ENCODE measurements at places on chromosomes 6 and 20. TPM values are rescaled to one million over a fixed set of nuclear protein-coding genes. Genes with fewer than 3 reads are reported as not detected.

Gene C6orf141
- not detected for total RNA-seq

DNA sequence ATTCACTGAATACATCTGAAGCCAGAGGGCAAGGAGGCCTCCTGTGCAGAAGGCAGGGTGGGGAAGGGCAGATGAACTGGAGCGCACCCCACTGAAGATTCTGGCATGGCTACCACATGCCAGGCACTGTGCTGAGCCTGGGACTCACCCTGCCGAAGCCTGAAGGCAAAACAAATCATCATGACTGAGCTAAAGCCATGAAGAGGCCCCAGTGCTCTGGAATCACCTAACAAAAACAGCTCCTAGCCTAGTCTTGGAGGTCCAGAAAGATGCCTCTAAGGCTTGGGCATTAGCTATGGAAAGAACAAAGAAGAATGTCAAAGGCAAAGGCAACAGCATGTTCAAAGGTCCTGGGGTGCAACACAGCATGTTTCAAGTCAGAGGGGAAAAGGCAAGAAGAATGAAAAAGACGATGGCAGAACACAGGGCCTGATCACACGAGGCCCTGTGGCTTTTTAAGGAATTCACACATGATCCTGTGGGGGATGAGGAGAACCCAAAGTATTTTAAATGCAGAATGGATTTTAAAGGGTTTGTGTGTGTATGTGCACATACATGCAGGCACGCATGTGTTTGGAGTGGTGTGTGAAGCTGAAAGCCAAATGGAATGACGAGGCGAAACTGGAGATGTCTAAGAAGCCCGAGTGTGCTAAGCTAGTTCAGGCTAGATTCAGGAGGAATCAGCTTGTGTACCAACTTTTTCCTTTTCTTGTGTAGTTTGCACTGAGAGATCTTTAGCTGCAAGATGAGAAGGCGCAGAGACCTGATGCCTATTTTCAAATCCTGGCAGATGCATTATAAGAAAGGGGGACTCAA lies 261.4 kb downstream of the ZNF217 start:
- no peak for DNase-seq
- peaks cover 20% of the 10 kb centered on the region for H3K4me1 ChIP-seq
- no peak overlapping the region for H3K4me3 ChIP-seq
- H3K27me3 ChIP-seq, result peaks cover 2% of the 10 kb centered on the region
- H3K36me3 ChIP-seq, result peaks cover 4% of the 10 kb centered on the region

Gene VSX1
- total RNA-seq, result not detected

DNA sequence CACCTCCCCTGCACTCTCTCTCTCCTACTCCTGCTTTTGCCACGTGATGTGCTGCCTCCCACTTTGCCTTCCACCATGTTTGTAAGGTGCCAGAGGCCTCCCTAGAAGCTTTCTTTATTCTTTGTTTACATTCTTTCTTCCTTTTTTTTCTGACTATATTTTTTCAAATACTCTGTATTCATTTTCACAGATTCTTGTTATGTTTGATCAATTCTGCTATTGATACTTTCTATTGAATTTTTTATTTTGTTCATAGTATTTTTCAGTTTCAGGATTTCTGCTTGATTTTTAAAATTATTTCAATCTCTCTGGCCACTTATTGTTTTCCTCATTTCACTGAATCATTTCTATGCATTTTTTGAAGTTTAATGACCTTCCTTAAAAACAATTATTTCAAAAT lies 801.8 kb downstream of the GRIK2 start:
- DNase-seq, result no peak
- H3K27ac ChIP-seq, result no peak overlapping the region
- peaks cover 2% of the 10 kb centered on the region for H3K27me3 ChIP-seq
- no peaks in the 10 kb centered on the region for H3K4me1 ChIP-seq

DNA sequence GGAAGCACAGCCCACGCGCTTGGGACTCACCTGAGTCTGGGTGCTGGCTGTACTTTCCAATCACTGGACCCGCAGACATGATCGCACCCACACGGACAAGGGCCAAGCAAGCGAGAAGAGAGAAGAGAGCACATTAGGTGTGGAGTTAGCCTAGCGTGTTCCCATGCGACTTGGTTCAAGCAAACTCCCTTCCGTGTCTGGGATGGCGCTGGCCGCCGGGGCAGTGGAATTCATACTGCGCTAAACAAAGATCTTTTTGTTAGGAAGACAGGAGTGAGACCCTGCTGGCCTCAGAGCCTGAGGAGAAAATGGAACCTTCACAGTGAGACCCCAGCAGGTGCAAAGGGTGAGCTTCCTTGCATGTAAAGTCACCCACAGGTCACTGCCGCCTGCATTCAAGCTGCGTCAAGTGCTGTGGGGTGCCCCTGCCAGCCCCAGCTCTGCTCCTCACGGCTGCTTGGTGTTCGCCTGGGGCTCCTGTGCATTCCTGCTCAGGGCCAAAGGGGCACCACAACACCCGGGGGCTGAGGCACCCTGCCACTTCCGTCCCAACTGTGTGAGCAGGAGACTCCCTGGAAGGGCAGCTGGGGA lies 26.4 kb downstream of the PSMG4 start:
- peak; percentile 12 for DNase-seq
- H3K4me3 ChIP-seq, result no peak overlapping the region
- H3K36me3 ChIP-seq, result peaks cover 13% of the 10 kb centered on the region
- peaks cover 10% of the 10 kb centered on the region for H3K27me3 ChIP-seq
- no peak overlapping the region for H3K27ac ChIP-seq
- peaks cover 23% of the 10 kb centered on the region for H3K4me1 ChIP-seq

- H3K27me3 ChIP-seq, result peaks cover 5% of the 10 kb centered on the region
- H3K36me3 ChIP-seq, result peaks cover 3% of the 10 kb centered on the region
- peaks cover 15% of the 10 kb centered on the region for H3K4me1 ChIP-seq
- DNase-seq, result no peak
Measured at GRCh38 chr6:15283986-15284361, 38.1 kb downstream of the JARID2 start.

GRCh38 chr20:57265336-57265996 lies 975 bp downstream of the BMP7 start:
- H3K27ac ChIP-seq, result no peak overlapping the region
- H3K4me1 ChIP-seq, result peaks cover 28% of the 10 kb centered on the region
- peaks cover 13% of the 10 kb centered on the region for H3K27me3 ChIP-seq
- DNase-seq, result peak; percentile 52

- H3K27me3 ChIP-seq, result no peaks in the 10 kb centered on the region
- H3K27ac ChIP-seq, result no peak overlapping the region
- no peak overlapping the region for H3K4me3 ChIP-seq
- H3K4me1 ChIP-seq, result no peaks in the 10 kb centered on the region
Measured at GRCh38 chr6:84539122-84539856, 225.1 kb downstream of the TBX18 start.

All from glutamatergic neuron (in vitro differentiated cells).